Spinal cord (tissue), 10 donors: ENCODE measurements at places on chromosomes 11 and 22. TPM values are rescaled to one million over a fixed set of nuclear protein-coding genes. Genes with fewer than 3 reads are reported as not detected.

DNA sequence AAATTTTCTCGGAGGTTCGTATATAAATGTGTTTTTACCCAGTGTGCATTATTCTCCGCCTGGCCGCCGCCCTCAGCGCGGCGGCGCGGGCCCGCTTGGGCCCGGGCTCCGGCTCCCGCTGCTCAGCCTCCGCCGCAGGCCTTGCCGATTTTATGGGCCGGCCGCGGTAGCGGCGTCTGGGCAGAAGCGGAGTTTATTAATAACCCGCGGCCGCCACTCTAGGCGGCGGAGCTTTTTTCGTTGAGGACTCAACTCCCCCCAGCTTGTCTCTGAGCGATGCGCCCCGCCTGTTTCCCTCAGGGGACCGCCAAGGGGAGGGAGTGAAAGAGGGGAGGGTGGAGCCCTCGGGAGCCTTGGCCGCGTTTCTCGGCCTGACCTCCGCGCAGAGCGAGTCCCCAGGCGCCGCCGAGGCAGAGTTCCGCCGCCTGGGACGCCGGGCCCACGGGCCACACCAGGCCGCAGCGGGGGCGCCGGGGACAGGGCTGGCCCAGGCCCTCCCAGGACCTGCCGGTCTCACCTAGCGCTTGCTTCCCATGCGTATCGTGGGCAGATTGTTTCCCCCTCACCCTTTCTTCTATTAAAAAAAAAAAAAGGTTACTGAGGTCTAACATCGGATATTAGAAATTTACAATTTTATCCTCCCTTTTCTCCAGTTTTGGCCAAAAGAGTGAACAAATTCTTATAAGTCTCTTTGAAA, 399 bp downstream of the ZNF143 start:
- DNase-seq = peak; percentile 83

Gene CBX7
- polyA plus RNA-seq = 12.7 TPM

DNA sequence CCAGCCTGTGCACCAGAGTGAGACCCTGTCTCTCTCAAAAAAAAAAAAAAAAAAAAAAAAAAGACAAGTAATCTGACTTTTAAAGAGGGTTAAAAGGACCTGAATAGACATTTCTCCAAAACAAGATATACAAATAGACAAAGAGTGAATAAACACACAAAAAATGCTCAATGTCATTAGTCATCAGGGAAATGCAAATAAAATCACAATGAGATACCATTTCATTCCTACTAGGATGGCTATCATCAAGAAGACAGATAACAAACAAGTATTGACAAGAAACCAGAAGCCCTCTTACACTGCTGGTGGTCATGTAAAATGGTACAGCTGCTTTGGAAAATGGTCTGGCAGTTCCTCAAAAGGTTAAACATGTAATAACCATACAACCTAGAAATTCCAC, 4.1 kb downstream of the RIC3 start:
- no peak for DNase-seq

- no peak for DNase-seq
These were observed 56.3 kb upstream of the YPEL1 start for GRCh38 chr22:21791635-21792625.

DNA sequence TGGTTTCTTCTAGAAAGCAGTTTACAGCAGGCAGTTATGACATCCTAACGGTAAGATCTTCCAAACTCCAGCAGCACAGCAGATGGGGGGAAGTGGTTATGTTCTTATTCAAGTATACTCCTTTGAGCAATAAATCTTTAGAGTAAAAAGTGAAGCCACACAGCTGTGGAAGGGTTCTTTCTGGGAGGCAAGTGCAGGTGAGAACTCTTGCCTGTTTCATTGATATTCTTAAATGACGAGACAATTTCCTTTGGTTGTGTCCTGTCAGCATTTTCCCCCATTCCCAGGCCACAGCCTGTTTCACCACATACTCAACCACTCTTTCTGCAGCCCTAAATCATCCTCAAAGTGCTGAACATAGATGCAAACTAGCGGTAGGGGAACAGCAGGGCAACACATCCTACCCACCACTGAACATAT, 207.3 kb upstream of the MTNR1B start:
- DNase-seq = no peak

Gene SIK2
- polyA plus RNA-seq = 19.6 TPM

- DNase-seq = no peak
These were observed 38.6 kb upstream of the MMP13 start for GRCh38 chr11:102994105-102994504.

Gene SF1
- polyA plus RNA-seq = 286 TPM

DNA sequence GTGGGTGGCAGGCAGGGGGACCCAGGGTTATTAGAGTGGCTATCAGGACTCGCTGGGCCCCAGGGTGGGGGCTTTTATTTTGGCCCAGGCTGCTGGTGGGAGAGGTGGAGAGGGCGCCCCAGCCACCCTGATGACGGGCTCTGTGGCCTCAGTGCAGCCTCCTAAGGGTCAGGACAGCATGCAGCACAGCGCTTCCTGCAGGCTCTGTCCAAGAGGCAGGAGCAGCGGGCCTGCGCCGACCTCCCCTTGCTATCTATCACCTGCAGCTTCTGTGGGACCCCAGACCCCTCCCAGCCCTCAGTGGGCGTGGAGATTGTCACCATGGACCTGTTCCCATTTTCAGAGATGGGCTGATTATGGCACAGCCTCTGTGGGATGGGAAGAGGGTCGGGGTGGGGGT, 54.3 kb upstream of the PPARA start:
- no peak for DNase-seq

Gene LARGE2
- 1.1 TPM for polyA plus RNA-seq

Gene RASGRP2
- 87.3 TPM for polyA plus RNA-seq

DNA sequence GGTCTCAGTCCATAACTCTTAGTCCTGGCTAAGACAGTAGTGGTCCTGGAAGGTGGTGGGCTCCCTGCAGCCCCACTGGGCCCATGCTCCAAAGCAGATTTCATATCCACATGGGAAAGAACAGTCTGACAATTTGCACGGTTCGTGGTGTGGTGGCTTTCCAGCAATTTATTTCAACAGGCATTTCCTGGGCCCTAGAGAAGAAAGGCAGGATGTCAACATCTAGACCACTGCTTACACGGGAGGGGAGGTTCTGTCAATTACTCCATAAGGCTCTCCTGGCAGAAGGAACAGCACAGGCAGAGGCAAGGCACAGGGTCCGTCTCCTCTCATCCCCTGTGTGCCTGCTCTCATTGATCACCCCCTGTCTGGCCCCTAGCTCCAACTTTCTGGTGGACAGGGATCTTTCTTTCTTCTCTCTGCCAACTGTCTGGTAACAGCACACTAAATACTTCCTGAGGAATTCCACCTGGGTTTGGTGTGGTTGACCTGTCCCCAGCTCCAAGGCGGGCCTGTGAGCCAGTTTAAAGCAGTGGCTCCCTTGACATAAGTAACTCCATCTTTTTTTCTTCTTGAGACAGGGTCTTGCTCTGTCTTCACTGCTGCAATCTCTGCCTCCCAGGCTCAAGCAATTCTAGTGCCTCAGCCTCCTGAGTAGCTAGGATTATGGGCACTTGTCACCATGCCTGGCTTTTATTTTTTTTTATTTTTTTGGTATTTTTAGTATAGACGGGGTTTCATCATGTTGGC, 5.1 kb upstream of the A4GALT start:
- DNase-seq = no peak

- no peak for DNase-seq
These were observed 84.8 kb downstream of the TP53I11 start for GRCh38 chr11:44865866-44866272.

DNA sequence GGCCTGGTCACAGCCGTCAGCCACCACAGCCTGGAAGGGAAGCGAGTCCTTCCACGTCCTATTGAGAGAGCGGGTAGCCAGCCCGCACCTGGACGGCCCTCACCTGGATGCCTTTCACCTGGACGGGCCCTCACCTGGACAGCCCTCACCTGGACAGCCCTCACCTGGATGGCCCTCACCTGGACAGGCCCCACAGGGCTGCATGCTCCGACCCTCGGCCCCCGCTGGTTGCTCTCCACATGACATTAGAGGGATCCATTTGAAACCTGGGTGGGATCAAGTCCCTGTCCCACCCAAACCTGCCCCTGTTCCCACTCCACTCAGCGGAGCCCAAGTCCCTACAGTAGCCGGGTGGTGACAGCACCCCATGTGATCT, 3.7 kb downstream of the C1QTNF6 start:
- no peak for DNase-seq

Gene SMIM35
- polyA plus RNA-seq = 0.20 TPM

- peak; percentile 78 for DNase-seq
These were observed 45.0 kb downstream of the FBLN1 start for GRCh38 chr22:45547731-45548130.

Gene KLHL35
- polyA plus RNA-seq = 15.6 TPM

Gene KCNK4
- 7.8 TPM for polyA plus RNA-seq

DNA sequence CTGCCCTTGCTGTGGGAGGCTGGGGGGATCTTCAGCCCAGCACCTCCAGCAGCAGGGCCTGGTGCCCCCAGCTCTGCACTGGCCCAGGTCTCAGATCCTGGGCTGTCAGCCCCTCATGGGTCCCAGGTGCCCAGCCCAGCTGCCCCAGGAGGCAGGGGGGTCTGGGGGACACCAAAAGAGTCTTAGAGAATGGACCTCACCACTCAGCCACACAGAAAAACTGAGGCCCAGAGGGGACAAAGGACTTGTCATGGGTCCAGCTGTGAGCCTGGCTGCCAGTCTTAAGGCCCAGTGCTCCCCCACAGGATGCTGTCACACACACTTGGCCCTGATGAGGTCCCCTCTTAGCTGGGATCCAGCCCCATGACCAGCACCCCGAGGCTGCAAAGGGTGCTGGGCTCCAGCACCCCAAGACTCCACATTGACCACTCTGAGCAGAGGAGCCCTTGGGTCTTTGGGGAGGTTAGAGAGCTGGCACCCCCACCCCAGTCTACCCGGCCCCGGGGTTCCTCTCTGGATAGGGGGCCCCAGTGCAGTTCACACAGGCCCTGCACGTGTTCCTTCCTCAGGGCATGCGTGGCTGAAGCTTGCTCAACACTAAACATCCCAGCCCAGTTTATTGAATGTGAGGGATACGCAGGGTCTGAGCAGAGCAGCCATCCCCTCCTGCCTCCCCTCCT, 54.4 kb downstream of the IGLL5 start:
- DNase-seq = no peak

GRCh38 chr11:57618438-57618837, 21.0 kb downstream of the SERPING1 start:
- no peak for DNase-seq

Gene SHISA8
- 5.2 TPM for polyA plus RNA-seq

DNA sequence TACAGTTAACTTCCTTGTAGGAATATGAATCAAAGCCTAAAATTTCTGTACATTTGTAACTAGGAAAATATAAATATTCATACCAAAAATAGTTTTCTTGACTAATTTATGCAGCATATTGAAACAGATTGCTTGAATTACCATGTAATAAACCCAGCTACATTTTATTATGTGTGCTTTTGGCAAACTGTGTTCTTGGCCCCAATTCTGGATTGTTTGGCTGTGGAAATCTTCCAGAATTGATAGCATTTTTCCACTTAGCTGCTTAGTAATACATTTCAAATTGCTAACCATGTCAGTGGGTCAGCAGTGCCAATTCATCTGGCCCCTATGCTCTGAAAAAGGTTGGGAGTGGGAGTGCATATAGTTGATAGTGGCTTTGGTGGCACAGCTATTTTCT, 32.3 kb downstream of the PDHX start:
- DNase-seq = peak; percentile 67

DNA sequence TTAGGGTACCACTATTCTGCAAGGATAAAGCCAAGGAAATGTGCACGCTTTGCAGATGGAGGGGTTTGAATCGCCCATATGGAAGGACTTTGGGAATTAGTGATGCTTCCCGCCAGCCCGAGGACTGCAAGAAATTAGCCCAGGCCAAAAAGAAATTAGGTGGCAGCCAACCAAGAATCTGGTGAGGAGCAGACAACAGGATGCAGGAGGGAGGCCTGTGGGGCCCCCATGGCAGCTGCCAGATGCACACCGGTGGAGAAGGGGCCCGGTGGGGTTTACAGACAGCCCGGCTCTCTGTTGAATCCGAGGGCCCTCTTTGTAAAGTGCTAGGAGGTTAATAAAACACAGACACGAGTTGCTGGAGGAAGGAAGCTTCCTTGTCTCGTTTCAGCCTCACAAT, 73.5 kb downstream of the TIMP3 start:
- DNase-seq = no peak

DNA sequence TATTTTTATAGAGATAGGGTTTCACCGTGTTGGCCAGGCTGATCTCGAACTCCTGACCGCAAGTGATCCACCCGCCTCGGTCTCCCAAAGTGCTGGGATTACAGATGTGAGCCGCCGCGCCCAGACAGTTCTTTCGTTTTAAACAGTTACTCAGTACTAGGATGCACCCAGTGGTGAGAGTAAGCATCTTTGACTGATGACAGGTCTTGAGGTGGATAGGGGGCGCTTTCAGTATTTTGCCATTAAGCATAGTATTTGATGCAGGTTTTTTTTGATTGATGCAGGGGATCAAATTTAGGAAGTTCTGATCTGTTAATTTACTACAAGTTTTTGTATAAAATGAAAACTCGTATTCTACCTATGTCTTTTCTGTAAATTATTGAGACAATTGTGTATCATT, 13.2 kb upstream of the TRIM34 start:
- DNase-seq = no peak

DNA sequence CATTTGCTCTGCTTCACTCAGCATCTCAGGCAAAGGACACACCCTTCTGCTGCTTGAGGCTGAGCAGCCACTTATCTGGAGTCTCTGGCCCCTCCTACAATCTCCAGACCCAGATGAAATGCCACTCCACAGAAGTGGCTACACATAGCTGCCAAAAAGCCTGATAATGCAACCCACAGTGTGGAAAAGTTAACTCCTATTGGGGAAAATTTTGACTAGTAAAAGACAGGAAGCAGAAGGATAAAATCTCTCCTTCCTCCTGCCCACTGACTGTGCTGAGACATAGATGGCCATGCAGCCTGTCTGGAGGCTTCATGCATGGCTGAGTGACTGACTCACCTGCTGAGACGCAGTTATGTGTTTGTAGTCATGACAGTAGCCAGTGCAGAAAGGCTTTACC, 92.3 kb upstream of the TEAD1 start:
- no peak for DNase-seq

GRCh38 chr11:130029137-130029536, 26.5 kb upstream of the PRDM10 start:
- DNase-seq = no peak

DNA sequence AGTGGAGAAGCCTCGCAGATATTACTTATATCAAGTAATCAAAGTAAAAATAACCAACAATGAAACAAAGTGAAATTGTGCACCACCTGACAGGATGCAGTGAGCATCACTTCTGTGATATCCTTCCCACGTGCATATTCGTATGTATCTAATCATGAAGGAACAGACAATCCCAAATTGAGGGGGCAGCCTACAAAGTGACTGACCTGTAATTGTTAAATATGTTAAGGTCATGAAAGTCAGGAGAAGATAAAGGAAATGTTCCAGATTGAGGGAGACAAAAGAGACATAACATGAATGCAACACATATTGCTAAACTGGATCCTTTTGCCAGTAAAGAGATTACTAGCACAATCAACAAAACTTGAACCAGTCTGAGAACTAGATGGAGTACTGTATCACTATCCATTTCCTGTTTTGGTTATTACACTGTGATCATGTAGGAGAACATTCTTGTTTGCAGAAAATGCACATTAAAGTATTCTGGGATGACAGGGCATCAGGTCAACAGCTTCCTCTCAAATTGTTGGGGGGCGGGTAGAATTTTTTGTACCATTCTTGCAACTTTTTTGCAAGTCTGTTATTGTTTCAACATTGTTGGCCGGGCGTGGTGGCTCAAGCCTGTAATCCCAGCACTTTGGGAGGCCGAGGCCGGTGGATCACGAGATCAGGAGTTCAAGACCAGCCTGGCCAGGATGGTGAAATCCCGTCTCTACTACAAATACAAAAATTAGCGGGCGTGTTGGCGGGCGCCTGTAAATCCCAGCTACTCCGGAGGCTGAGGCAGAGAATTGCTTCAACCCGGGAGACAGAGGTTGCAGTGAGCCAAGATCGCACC, 2.0 kb downstream of the SBF2 start:
- no peak for DNase-seq

GRCh38 chr11:12888525-12889158, 120.5 kb upstream of the RASSF10 start:
- peak; percentile 93 for DNase-seq
